ENCODE measurements at places on chromosomes 11 and 22.
A peak's percentile ranks its signal among the peaks of the same experiment; 100 is the strongest.

GRCh38 chr11:96257972-96258934 is 84.7 kb downstream of the MAML2 start:
- no peak for DNase-seq

- no peak for DNase-seq
Measured at GRCh38 chr11:1863352-1864216, 10.7 kb downstream of the LSP1 start.

DNA sequence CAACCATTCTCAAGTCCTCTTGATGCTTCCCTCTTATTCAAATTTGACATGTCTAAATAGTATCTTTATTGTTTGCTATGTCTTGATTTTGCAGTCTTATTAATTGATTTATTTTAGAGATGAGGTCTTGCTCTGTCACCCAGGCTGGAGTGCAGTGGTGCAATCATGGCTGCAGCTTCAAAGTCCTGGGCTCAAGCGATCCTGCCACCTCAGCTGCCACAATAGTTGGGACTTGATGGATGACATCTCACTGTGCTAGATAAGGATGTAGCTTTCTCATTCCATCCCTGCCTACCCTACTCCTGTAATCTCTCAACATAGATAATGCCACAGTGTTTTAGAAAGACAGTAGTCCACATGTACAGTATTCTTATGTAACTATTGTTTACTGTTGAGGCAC is 7.5 kb upstream of the SPTY2D1 start:
- DNase-seq = no peak

DNA sequence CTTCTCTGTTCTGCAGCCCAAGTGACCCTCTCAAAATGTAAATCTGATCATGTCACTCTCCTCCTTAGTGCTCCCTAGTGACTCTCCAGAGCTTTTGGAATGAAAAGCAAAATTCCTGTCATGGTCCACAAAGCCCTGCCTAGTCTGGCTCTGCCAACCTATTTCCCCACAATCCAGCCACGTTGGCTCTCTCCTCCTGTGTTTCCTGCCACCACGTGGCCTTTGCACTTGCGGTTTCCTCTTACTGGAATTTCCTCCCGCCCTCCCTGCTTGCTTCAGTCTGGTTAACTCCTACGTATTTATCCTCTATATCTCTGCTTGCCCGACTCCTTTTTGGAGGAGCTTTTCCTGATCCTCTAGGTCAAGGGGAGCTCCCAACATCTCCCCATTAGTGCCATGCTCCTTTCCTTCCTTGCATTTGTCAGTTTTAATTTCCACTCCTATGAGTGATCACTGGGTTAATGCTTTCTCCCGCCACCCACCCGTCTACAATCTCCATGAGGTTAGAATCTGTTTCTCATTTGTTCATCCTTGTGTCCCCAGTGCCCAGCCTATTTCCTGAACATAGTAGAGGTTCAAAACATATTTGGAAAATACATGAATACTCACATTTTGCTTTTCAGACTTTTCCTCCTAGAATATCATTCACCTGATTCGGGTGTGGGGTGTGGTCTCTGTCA is 11.5 kb downstream of the NNMT start:
- DNase-seq = no peak

GRCh38 chr22:41597635-41597953 is 8.0 kb upstream of the PMM1 start:
- no peak for DNase-seq

DNA sequence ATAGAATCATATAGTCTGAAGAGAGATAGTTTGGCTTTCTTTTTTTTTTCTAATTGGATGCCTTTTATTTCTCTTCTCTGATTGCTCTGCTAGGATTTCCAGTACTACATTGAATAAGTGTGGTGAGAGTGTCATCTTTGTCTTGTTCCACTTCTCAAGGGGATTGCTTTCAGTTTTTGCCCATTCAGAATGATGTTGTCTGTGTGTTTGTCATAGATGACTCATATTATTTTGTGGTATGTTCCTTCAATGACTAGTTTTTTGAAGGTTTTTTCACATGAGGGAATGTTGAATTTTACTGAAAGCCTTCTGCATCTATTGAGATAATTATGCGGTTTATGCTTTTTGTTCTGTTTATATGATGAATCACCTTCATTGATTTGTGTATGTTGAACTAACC is 10.4 kb upstream of the OR4P4 start:
- DNase-seq = no peak

DNA sequence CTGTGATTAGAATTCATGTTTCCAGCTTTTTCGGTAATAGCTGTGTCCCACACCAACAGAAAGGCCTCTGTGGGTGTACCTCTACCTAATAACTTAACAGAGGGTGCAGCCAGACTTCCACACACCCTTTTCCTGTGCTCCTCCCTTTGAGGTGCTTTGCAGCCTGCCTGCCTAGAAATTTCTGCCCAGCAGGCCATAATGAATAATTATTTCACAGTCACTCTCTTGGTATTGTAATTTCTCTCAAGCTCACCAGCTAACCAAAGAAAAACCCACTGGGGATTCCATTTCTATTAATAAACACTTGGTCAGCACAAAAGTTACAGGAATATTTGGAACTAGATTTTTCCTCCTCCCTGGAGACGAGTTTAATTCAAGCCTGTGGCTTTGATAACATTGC is 13.3 kb downstream of the WT1 start:
- DNase-seq = no peak

GRCh38 chr11:73197348-73197747 is 20.7 kb upstream of the P2RY2 start:
- no peak for DNase-seq

DNA sequence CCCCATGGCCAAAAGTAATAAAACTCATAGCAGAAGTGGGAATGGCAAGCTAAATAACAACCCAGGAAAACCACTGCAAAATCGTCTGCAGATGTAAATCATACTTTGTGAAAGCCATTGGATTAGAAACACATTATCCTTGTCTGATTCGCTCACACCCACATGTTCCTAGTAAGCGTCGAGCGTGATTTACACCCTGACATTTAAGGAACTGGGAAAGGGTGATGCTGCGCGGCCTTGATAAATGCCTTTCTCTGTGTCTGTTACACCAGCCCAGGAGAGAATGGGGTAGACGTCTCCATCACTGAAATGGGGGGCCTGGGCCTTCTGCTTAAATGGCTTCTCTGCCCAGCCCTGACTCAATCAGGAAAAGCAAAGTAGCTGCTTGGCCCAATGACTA is 162.7 kb downstream of the NTM start:
- DNase-seq = no peak

GRCh38 chr11:61732705-61733104 is 19.7 kb upstream of the MYRF start:
- no peak for DNase-seq

GRCh38 chr11:109388982-109389381 is 33.0 kb upstream of the C11orf87 start:
- DNase-seq = no peak

DNA sequence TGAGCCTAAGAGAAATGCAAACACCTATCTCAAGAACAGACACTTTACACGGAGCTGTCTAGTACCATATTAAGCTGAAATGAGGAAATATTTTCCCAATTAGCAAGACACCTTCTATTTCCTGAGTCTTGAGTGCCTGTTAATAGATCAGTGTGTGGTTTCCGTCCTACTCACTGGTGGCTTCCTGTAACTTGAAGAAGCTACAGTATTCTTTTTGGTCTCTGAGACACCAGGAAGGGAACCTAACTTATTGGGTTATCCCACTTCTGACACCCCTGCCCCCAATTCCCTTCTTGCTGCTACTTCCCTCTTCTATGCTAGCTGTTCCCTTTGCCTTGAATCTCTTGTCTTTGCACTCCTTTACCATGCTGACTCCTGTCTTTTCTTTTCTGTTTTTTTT is 92.7 kb downstream of the FDX1 start:
- DNase-seq = no peak

DNA sequence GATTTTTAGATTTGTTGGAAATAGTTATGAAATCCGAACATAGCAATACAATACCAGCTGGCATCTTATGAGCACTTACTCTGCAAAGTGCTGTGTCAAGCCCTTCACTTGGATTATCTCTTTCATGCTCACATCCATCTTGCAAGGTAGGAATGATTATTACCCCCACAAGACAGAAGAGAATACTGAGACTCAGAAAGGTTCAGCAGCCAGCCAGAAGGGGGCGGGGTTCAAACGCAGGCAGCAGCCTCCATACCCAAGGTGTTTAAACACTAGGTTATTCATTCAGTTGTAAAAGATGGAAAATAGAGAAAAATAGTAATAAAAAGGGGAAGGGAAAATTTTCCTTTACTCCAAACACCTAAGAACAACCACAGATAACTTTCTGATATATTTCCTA is 158.5 kb downstream of the CCDC34 start:
- peak; percentile 1 for DNase-seq

Data from stimulated activated CD4-positive, alpha-beta T cell treated with anti-CD3 and anti-CD28 coated beads, TNF-alpha, amount 100 ng/mL, for 48 hours (primary cell).